ENCODE measurements at places on chromosomes 4 and X. TPM values are rescaled to one million over a fixed set of nuclear protein-coding genes. Genes with fewer than 3 reads are reported as not detected.

Gene MAGEA12
- total RNA-seq = not detected

Gene FGFBP1
- total RNA-seq = not detected

Gene GPR143
- not detected for total RNA-seq

Gene FAM53A
- 2.2 TPM for total RNA-seq

Gene TBX22
- not detected for total RNA-seq

Gene CCDC120
- total RNA-seq = 2.9 TPM

Gene C4orf50
- 0.21 TPM for total RNA-seq

Gene ZCCHC12
- not detected for total RNA-seq

Gene SFRP2
- total RNA-seq = not detected

Gene ADGRL3
- under 0.01 TPM for total RNA-seq

Gene PTTG2
- 2.3 TPM for total RNA-seq

Gene CT55
- total RNA-seq = not detected

Gene PSAPL1
- not detected for total RNA-seq

Gene MID1
- total RNA-seq = under 0.01 TPM

Gene CFAP47
- total RNA-seq = 0.10 TPM

Gene EREG
- total RNA-seq = 240 TPM

Gene NAA11
- total RNA-seq = not detected

Gene NWD2
- total RNA-seq = under 0.01 TPM

Gene GPR119
- not detected for total RNA-seq
